Activated T-helper 1 cell treated with anti-CD3 and anti-CD28 coated beads, Interleukin-12 subunit alpha, Interleukin-12 subunit beta, Interleukin-2, Interleukin-4 antibody, amounts not matched to agents 30 ng/mL and 10 ng/mL and 1 ng/mL, durations not matched to agents 14 hours and 24 hours and 36 hours (primary cell): ENCODE measurements at places on chromosomes 12 and 14. TPM values are rescaled to one million over a fixed set of nuclear protein-coding genes. Genes with fewer than 3 reads are reported as not detected.

DNA sequence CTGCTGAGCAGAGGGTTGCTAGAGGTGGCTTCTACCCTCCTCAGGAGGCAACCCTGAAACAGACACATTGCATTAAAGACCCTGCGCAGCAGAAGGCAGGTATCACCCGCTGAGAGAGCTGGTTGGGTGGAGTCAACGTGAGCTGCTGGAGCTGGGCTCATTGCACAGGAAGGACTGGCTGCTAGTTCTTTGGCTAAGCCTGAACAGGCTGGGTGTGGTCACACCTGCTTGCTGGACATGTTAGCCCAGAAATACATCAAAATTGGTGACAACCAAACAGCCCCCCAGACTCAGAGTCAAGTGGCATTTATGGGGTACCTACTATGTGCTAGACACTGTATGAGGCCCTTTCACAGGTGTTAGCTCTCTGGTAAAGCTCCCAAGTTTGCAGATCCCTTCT lies 33.8 kb upstream of the IRF2BPL start:
- H3K27ac ChIP-seq = no peak overlapping the region
- H3K27me3 ChIP-seq = peaks cover 3% of the 10 kb centered on the region
- DNase-seq = no peak
- no peaks in the 10 kb centered on the region for H3K4me1 ChIP-seq

The RNASE3 gene
- total RNA-seq = not detected in 2 replicates

- peaks cover 47% of the 10 kb centered on the region for H3K36me3 ChIP-seq
- H3K4me1 ChIP-seq = peaks cover 77% of the 10 kb centered on the region
- H3K27ac ChIP-seq = no peak overlapping the region
- no peak overlapping the region for H3K4me3 ChIP-seq
Observed at GRCh38 chr14:61499991-61500390, 178.6 kb downstream of the PRKCH start.

GRCh38 chr14:93944348-93945069 lies 17.4 kb downstream of the FAM181A start:
- H3K36me3 ChIP-seq = peaks cover 38% of the 10 kb centered on the region
- H3K27me3 ChIP-seq = no peaks in the 10 kb centered on the region
- H3K4me3 ChIP-seq = no peak overlapping the region
- H3K4me1 ChIP-seq = peaks cover 28% of the 10 kb centered on the region
- DNase-seq = no peak

DNA sequence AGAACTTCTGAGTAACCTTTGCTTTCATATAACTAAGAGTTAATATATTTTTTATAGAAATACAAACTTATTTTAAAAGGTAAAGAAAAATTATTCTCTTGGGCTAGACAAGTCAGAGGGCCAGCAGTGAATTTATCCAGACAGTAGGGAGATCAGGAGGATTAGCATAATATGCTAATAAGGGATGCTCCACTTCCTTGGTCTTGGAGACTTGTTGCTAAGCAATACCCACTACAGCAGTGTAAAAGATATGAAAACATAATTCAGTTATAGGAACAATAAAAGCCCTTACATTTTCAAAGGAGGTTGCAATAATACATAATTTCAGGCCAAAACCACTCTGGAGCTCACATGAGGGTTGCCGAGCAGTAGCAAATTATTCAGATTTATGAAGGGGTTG lies 615.6 kb downstream of the KCNH5 start:
- no peaks in the 10 kb centered on the region for H3K36me3 ChIP-seq
- no peak overlapping the region for H3K27ac ChIP-seq
- no peak overlapping the region for H3K4me3 ChIP-seq
- no peaks in the 10 kb centered on the region for H3K4me1 ChIP-seq
- no peaks in the 10 kb centered on the region for H3K27me3 ChIP-seq
- DNase-seq = no peak

DNA sequence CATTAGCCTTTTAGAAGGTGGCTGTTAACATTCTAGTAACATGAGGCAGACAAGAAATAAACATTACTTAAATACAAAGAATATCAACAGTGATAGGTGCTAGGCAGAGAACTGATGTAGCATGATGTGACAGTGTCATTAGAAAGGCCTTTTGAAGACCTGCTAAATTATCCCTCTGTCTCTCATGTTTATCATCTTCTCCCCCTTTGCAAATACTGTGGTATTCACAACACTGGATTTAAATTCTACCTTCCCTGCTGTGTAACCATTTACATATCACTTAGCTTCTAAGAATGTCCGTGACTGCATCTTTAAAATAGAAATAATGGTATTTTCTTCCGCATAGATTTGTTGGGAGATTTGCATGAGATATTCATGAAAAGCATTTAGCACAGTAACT lies 74.4 kb upstream of the CLEC14A start:
- no peak overlapping the region for H3K27ac ChIP-seq
- DNase-seq = no peak
- no peak overlapping the region for H3K4me3 ChIP-seq
- no peaks in the 10 kb centered on the region for H3K4me1 ChIP-seq
- no peaks in the 10 kb centered on the region for H3K27me3 ChIP-seq

The RAD9B gene
- 0.88 and 1.4 TPM in 2 replicates for total RNA-seq

- DNase-seq = no peak
- H3K27me3 ChIP-seq = no peaks in the 10 kb centered on the region
- H3K27ac ChIP-seq = no peak overlapping the region
- H3K36me3 ChIP-seq = no peaks in the 10 kb centered on the region
Observed at GRCh38 chr14:24063263-24063836, 8.0 kb upstream of the CPNE6 start.

The TSPAN19 gene
- not detected in 2 replicates for total RNA-seq

DNA sequence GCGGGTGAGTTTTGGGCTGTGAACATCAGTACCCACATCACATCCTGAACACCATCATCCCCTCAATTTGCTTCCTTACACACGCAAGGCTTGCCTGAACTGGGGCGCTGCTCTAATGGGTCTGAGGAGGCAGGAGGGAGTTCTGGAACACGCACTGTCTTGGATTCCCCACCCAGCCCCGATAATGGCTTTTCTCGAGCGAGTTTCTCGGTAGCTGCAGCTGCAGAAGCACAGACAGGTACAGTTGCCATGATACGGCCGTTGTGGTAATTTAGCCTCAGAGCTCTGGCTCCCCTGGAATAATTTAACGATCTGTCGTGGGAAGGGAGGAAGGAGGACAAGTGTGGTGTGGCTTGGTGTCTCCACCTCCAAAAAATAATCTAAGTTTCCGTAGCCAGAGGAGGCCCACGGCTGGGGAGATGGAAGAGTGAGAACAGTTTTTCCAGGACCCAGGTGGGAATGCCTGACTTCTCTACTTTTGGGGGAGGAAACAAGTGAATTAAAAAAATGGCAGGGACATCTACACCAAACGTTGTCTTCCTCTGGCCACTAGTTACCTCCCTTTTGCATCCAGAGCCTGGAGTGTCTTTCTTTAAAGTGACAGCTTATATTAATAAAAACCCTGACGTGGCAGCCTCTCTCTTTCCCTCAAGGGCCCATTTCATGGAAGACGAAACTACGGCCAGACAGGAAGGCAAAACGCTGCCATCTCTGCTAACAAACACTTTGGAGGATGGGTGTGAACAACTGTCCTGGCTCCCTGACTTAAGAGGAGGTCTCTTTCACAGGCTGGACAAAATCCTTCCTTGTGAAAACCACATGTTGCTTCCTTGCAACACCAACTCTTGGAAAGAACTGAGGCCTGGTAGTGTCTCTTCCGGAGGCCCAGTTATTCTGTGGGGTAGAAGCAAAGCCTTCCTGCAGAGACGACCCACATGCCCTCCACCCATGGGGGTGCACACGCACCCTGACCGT lies 84.8 kb downstream of the RBM19 start:
- no peaks in the 10 kb centered on the region for H3K36me3 ChIP-seq
- no peak overlapping the region for H3K27ac ChIP-seq
- H3K27me3 ChIP-seq = no peaks in the 10 kb centered on the region
- no peaks in the 10 kb centered on the region for H3K4me1 ChIP-seq
- H3K4me3 ChIP-seq = no peak overlapping the region

GRCh38 chr14:33249233-33249820 lies 310.6 kb downstream of the NPAS3 start:
- no peak for DNase-seq
- no peaks in the 10 kb centered on the region for H3K27me3 ChIP-seq
- H3K4me3 ChIP-seq = no peak overlapping the region
- no peaks in the 10 kb centered on the region for H3K36me3 ChIP-seq

GRCh38 chr12:129779033-129779432 lies 124.8 kb downstream of the TMEM132D start:
- H3K27ac ChIP-seq = no peak overlapping the region
- no peak overlapping the region for H3K4me3 ChIP-seq
- H3K36me3 ChIP-seq = no peaks in the 10 kb centered on the region
- no peaks in the 10 kb centered on the region for H3K4me1 ChIP-seq

GRCh38 chr12:53974084-53975063 lies at the start of gene HOTAIR:
HOTAIR (minus strand) TSS chr12:53974954.
- H3K27me3 ChIP-seq = peaks cover 89% of the 10 kb centered on the region
- no peak for DNase-seq

- DNase-seq = no peak
- H3K36me3 ChIP-seq = no peaks in the 10 kb centered on the region
- H3K27ac ChIP-seq = no peak overlapping the region
Observed at GRCh38 chr12:52895726-52896189, 9.1 kb downstream of the KRT8 start.
